ENCODE measurements at places on chromosomes 1 and 21.
A peak's percentile ranks its signal among the peaks of the same experiment; 100 is the strongest.

- peaks cover 65% of the 10 kb centered on the region for H3K36me3 ChIP-seq
- no peak for DNase-seq
- no peaks in the 10 kb centered on the region for H3K27me3 ChIP-seq
Observed at GRCh38 chr1:100921110-100921706, 25.3 kb downstream of the SLC30A7 start.

GRCh38 chr1:145708063-145708462 lies 895 bp upstream of the PDZK1 start:
- no peak overlapping the region for H3K27ac ChIP-seq
- no peaks in the 10 kb centered on the region for H3K4me1 ChIP-seq
- DNase-seq, result no peak
- H3K4me3 ChIP-seq, result no peak overlapping the region

DNA sequence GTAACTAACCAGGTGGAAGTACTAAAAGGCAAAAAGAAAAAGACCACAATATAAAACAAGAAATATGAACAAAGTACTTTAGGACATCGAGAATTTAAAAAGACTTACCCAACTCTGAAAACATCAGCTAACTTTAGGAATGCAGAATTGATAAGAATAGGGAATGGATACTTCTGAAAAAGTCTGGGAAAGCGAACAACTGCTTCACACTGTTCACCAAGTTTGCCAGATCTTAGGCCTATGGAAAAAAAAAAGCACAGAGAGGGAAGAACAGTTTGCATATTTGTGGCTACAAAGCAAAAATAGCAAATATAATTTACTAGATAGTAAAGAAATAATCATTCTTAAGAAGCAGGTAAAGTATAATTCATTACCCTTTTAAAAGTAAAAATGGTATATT lies 14.4 kb downstream of the INTS7 start:
- H3K36me3 ChIP-seq, result peaks cover 47% of the 10 kb centered on the region
- no peak overlapping the region for H3K27ac ChIP-seq
- no peaks in the 10 kb centered on the region for H3K4me1 ChIP-seq
- DNase-seq, result no peak

GRCh38 chr1:213984387-213985208 lies 3.2 kb upstream of the PROX1 start:
- H3K27me3 ChIP-seq, result no peaks in the 10 kb centered on the region
- peaks cover 22% of the 10 kb centered on the region for H3K4me1 ChIP-seq
- no peak overlapping the region for H3K4me3 ChIP-seq
- DNase-seq, result peak; percentile 44
- H3K27ac ChIP-seq, result peak overlapping the region; percentile 52

DNA sequence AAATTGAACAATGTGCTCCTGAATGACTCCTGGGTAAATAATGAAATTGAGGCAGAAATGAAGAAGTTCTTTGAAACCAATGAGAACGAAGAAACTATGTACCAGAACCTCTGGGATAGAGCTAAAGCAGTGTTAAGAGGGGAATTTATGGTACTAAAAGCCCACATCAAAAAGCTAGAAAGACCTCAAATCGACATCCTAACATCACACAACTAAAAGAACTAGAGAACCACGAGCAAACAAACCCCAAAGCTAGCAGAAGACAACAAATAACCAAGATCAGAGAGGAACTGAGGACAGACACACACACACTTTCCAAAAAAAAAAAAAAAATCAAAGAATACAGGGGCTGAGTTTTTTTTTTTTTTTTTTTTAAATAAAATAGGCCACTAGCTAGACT lies 564.2 kb downstream of the SMYD3 start:
- no peaks in the 10 kb centered on the region for H3K36me3 ChIP-seq
- H3K27ac ChIP-seq, result no peak overlapping the region
- DNase-seq, result peak; percentile 18
- H3K4me1 ChIP-seq, result peaks cover 5% of the 10 kb centered on the region
- no peak overlapping the region for H3K4me3 ChIP-seq

GRCh38 chr1:59057211-59057694 lies 239.6 kb upstream of the FGGY start:
- no peaks in the 10 kb centered on the region for H3K36me3 ChIP-seq
- no peak overlapping the region for H3K4me3 ChIP-seq
- DNase-seq, result no peak
- peaks cover 4% of the 10 kb centered on the region for H3K4me1 ChIP-seq
- H3K27ac ChIP-seq, result no peak overlapping the region

GRCh38 chr1:202311875-202312635 lies 29.7 kb downstream of the UBE2T start:
- H3K27ac ChIP-seq, result no peak overlapping the region
- H3K27me3 ChIP-seq, result peaks cover 5% of the 10 kb centered on the region
- no peaks in the 10 kb centered on the region for H3K4me1 ChIP-seq
- DNase-seq, result no peak
- H3K36me3 ChIP-seq, result no peaks in the 10 kb centered on the region

GRCh38 chr1:210715072-210715471 lies 386.4 kb downstream of the HHAT start:
- no peaks in the 10 kb centered on the region for H3K27me3 ChIP-seq
- no peak overlapping the region for H3K27ac ChIP-seq
- no peak for DNase-seq
- H3K36me3 ChIP-seq, result no peaks in the 10 kb centered on the region

- no peak overlapping the region for H3K27ac ChIP-seq
- DNase-seq, result no peak
- no peaks in the 10 kb centered on the region for H3K4me1 ChIP-seq
- H3K4me3 ChIP-seq, result no peak overlapping the region
Observed at GRCh38 chr21:44375281-44375651, 21.8 kb downstream of the TRPM2 start.
